Muscle of arm (tissue), 14 donors: ENCODE measurements at places on chromosomes 5 and 9. TPM values are rescaled to one million over a fixed set of nuclear protein-coding genes. Genes with fewer than 3 reads are reported as not detected.

Gene INSL4
- not detected for polyA plus RNA-seq

GRCh38 chr9:106283769-106284168, 579.2 kb upstream of the ZNF462 start:
- no peak for DNase-seq

- no peak for DNase-seq
These were observed 22.3 kb upstream of the UBAC1 start for GRCh38 chr9:135983208-135984071.

Gene PCDH12
- polyA plus RNA-seq, result 14.5 TPM

GRCh38 chr5:141465351-141465750, 10.4 kb upstream of the PCDHGC3 start:
- DNase-seq, result no peak

- DNase-seq, result no peak
These were observed 5.4 kb upstream of the CCIN start for GRCh38 chr9:36163786-36164170.

- no peak for DNase-seq
These were observed 30.0 kb downstream of the TENT2 start for GRCh38 chr5:79642210-79642609.

DNA sequence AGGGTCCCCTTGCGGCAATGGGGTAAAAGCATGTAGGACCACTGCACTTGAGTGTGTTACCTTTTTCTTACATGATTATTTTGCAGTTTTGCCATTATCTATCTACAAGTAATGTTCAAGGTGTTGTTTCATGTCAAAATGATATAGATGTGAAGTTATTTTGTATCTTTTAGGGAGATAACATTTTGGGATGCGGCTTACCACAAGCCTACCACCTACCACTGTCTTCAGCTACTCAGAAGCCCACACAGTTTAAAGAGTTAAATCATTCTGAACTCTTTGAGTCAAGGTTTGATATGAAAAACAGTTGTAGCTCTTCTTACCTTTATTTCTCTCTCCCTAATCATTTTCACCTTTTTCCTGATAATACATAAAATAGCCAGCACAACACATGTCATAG, 19.8 kb downstream of the CERT1 start:
- no peak for DNase-seq
